GM20000 (cell line): ENCODE measurements at places on chromosomes 16 and 17.

- no peak for DNase-seq
These were observed 276.0 kb upstream of the ZFHX3 start for GRCh38 chr16:73323880-73324279.

DNA sequence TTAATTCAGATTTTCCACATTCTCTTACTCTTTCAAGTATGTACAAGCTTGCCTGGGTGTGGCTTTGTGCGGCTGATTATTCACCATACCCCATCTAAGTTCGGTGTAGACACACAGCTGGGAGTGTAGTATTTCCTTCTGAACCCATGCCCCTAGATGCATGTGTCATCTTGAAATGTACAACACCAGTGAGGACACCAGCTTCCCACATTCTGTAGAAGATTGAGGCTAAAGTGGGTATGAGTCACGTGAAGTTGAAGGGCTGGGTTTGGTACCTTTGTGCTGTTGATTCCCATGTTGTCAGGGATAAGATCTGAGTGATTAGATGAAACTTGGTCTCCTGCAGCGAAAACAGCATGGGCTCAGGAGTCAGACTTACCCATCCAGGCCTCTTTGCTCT, 14.6 kb upstream of the DHX8 start:
- no peak for DNase-seq

DNA sequence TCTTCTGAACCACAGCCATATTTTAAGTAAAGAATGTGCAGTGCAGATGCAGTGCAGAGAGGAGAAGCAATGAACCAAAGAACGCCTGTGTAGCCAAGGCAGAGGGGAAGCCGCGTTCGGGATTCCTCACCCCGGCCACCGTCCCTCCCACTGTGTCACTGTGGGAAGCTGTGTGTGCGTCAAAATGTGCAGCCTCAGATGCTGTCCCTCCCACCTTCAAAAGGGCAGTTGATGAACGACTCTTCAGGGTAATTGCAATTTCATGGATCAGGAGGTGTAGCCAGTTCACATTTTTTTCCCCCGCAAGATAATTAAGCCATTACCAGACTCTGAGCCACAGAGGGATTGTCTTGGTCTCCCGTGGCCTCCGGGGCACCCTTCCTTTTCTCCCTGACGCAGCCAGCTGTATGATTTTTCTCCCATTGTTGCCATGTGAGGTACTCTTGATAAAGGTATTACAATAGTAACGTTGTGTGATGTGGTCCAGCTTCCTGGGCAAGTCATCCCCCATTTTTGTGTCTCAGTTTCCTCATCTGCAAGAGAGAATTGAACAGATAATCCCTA, 190.0 kb downstream of the FOXL1 start:
- no peak for DNase-seq

- peak; percentile 39 for DNase-seq
These were observed 38.2 kb downstream of the PSME3IP1 start for GRCh38 chr16:57147381-57148221.

- DNase-seq: no peak
These were observed 47.6 kb downstream of the HS3ST2 start for GRCh38 chr16:22861580-22861979.

DNA sequence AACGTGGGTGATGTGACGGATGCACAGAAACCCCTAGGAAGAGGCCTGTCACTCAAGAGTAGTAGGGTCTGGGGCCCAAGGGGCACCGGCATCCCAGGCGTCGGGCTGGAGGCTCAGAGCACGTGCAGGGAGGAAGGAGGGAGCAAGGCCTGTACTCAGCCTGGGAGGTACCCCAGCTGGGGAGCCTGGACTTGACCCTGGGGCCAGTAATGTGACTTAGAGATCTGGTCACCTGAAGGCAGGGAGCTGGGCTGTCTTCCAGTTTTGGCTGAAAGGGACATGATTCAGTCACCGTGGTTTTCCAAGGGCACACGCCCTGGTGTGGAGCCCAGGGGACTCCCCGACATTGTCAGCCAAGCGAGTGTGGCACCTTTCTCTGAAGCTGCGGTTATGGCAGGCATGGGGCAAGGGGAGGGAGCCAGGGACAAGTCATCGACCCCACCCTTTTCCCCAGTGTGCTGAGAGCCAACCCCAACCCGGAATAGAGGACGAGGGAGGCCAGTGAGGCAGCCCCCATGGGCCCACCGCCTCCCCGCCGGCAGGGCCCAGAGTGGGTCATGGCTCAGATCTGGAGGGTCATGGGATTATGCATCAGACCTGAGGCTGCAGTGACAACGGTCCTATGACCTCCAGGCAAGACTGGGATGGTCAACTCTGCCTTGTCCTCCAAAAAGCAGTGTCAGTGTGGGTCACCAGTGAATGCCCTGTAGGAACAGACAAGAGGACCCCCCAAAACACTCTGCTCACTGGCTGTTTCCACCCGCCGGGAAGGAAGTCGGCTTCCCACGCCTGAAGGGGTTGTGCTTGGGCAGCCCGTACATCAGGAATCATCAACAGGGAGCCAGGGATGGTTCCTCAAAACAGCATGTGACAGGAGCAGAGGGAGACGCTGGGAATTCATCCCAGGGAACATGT, 41.9 kb downstream of the MEAK7 start:
- DNase-seq: no peak

- DNase-seq: no peak
These were observed 100.6 kb downstream of the ZNF423 start for GRCh38 chr16:49755313-49755620.

GRCh38 chr17:50467855-50468303, 801 bp downstream of the CHAD start:
- DNase-seq: no peak

GRCh38 chr17:73588891-73589290, 55.4 kb downstream of the SDK2 start:
- DNase-seq: no peak

- DNase-seq: no peak
These were observed 230.2 kb downstream of the SNX29 start for GRCh38 chr16:12206749-12207142.

- no peak for DNase-seq
These were observed 26.6 kb downstream of the ENGASE start for GRCh38 chr17:79101111-79101673.

DNA sequence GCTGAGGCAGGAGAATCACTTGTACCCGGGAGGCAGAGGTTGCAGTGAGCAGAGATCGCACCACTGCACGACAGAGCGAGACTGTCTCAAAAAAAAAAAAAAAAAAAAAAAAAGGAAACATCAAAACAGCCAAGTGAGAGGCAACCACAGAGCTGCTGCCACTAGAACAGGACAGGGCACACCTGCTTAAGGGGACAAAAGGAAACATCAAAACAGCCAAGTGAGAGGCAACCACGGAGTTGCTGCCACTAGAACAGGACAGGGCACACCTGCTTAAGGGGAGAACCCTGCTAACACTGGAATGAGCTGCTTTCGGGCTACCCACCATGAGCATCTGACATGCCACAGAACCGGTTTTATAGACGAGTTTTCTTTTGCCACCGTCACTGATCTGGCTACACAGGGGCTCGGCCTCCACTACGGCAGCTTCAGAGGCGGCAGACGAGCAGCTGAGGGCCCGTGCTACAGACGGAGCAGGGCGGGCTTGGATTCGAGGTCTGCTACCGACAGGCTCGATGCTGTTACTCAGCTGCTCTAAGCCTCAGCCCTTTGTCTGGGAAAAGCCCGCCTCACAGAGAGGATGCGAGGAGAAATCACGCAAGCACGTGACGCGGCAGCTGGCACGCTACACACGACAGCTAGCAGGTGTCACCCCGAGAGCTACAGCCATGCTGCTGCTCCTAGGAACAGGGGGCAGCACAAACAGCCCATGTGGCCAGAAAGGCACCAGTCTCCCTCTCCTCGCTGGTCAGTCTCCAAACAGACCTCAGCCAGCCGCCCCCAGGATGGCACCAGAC, 2.0 kb downstream of the P4HB start:
- DNase-seq: no peak

GRCh38 chr17:58822148-58823050, 66.7 kb downstream of the PPM1E start:
- no peak for DNase-seq

GRCh38 chr17:58279016-58279711, 1.6 kb downstream of the MPO start:
- no peak for DNase-seq

GRCh38 chr16:35365675-35366074, 1906.3 kb downstream of the TP53TG3F start:
- no peak for DNase-seq

GRCh38 chr17:49817993-49818392, 29.5 kb downstream of the KAT7 start:
- DNase-seq: no peak

DNA sequence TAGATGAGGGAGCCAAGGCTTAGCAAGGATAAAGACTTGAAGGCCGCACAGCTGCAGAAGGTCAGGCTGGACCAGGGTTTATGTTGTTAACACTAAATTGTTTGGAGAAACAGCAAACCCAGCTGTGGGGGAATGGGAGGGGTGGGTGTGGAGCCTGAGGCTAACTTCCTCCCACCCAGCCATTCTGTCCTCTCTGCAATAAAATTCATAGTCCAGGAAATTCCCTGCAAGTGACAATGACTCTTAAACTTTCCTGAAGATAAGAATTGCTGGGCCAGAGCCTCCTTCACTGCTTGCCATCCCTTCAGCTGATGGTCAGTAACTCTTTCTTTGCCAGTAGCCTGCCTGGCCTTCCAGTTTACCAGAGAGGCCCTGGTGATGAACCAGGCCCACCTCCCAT, 19.4 kb upstream of the ATP5MC1 start:
- no peak for DNase-seq

DNA sequence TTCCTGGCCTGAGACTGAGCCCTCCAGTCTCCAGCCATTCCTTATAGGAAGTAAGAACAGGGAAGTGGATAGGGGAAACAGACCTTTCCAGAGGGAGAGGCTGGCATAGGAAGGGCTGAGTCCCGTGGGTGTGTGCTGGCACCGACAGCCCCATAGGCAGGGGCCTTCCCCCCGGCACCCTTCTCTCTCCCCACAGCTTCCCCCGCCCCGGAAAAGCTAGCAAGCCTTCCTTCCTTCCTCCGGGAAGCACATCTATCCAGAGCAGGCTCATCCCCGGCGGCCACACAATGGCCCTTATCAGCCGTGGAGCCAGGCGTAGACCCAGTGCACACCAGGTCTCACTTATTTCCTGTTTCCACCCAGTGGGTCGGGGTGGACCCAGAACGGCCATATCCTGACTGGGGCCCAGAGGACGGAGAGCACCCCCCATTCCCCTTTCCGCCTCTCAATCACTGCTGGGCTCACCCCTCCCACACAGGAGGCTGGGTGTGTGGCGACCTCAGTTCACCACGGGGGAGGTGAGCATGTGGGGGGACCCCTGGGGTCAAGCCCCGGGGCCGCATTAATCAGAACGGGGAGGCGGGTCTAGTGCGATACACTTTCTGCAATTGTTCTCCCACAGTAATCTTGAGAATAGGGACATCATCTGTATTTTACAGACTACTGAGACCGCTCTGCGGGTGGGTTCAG, 950 bp upstream of the MYO1C start:
- no peak for DNase-seq

GRCh38 chr16:31333686-31334649, 21.0 kb upstream of the ITGAX start:
- DNase-seq: peak; percentile 60

DNA sequence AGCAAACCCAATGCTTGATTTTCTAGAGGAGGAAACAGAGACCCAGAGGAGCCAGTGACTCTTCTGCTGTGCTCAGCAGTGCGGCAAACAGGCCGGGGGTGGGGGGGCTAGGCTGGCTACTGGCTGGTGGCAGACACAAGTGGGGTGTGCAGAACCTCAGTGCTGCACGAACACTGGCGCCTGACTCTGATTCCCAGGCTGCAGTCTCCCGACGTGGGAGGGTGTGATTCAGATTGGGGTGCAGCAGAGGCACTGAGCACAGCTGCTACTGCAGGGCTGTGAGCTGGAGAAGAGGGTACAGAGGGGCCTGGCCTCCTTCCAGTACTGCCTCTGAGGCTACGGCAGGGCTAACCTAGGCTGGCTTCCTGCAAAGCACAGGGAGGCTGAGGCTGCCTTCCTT, 8.1 kb downstream of the RPL19 start:
- no peak for DNase-seq

- DNase-seq: peak; percentile 92
These were observed 9.0 kb downstream of the CBFA2T3 start for GRCh38 chr16:88967830-88968588.

DNA sequence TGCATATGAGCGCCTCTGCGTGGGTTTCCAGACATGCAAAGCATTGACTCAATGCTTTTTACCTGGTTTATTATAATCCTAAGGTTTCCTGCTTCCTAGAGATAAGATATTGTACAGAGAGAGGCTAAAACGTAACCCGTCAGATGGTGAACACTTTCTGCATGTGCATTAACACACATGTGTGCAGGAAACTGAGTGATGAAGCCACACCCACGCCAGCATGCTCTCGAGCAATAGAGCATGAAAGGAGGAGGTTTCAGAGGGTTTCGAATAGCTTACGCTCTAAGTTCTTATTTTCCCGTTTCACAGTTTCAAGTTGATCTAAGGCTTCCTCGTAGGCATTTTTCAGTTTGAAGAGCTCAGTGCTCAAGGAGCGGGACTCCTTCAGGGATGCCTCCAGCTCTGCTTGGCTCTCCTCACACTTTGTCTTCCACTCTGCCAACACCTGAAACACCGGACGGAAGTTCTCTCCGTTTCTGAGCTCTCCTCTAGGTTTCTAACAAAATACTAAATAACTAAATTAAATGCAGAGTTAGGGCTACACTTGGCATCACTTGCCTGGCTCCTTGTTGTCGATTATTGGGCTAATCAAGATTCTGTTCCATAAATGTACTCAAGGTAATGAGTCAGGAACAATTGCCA, 23.2 kb downstream of the MYH3 start:
- DNase-seq: peak; percentile 70

DNA sequence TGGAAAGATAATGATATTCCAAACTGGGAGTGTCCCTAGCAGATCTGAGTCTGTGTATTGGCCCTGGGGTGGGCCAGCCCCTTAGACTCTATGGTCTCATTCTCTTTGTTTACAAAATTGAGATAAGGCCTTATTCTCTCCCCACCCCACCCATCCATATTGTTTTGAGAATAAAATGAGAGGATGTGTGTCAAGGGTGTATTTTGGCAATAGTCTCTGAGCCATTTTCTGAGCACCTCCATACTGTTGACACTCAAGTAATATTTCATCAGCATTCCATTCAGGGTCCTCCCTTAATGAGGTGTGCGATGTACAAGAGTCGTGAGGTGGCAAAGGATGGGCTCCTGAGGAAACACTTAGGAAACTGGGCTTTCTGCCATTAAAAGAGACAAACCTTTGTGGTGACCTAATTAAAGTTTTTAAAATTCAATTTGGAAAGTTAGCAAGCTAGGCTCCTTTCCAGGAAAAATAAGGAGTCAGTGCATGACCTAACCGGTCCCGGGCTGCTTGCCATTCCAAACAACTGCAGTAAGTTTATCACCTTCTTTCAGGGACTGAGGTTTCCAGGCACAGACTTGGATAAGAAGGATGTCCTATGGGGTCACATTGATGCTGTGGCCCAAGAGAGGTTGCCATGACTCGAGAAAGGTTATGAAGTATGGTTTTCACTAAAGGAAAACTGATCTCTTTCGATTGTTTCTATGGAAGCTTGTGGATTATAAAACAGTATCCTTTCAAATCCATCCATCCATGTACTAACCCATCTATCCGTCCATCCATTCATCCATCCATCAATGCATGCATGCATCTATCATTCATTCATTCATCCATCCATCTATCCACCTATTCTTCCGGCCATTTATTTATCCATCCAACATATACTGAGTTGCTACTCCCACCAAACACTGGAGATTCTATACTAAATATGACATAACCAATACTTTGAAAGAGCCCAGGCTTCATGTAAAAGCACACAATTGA, 443.3 kb downstream of the UTP18 start:
- DNase-seq: no peak
